ENCODE measurements at places on chromosomes 16 and 17.

GRCh38 chr16:79062336-79062735, 538.2 kb downstream of the MAF start:
- no peak for DNase-seq

DNA sequence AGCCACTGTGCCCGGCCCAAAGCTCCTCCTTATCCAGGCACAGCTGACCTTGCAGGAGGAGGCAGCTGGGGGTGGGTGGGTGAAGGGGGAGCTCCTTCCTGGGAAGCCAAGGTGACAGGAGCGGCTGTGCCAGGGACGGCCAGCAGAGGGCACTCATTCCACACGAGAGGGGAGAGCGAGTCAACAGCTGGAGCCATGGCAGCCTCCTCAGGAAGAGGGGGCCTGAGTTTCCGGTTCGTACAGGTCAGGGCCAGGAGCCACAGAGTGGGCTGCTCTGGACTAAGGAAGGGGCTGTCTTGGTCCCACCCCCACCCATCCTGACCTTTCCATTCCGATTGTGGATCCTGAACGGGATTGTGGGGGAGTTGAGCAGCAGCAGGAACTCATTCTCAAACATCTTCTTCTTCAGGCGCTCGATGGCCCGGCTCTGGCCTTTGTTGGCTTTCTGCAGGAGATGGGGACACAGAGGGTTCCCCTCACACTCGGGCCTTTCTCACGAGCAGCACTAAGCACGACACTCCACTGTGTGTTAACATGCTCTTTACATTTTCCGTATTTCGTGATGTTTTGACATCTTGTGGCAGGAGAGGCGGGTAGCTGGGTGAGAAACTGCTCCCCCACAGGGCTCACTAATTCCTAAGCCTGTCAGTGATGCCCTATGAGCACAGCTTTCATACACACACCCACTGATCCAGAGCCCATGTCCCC, 61.6 kb downstream of the TIMM22 start:
- DNase-seq: peak; percentile 42

GRCh38 chr16:66434619-66435430, 7.7 kb downstream of the BEAN1 start:
- DNase-seq: no peak

DNA sequence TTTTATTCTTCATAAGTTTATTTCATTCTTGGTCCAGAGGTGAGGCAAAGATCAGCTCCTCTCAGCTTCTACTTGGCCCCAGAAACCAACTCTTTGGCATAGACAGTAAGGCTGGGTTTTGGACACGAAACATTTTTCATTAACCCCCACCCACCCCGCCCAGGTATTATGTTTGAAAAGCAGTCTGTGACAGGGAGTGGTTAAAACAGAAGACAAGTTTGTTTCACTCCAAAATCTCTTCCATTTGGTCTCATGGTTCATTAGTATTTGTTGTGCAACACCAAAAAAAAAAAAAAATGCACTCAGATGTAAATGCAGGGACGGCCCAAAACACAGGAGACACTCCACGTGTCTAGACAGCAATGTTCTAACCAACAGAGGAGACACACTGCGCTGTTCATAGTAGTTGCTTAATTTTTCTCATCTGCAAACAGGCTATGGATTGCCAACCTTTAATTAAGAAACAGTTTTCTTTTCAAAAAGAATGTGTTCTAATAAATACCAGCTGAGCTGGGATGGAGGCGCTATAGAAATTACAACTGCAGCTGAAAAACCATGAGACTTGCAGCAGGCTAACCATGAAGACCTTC, 39.8 kb upstream of the MMP2 start:
- DNase-seq: no peak

DNA sequence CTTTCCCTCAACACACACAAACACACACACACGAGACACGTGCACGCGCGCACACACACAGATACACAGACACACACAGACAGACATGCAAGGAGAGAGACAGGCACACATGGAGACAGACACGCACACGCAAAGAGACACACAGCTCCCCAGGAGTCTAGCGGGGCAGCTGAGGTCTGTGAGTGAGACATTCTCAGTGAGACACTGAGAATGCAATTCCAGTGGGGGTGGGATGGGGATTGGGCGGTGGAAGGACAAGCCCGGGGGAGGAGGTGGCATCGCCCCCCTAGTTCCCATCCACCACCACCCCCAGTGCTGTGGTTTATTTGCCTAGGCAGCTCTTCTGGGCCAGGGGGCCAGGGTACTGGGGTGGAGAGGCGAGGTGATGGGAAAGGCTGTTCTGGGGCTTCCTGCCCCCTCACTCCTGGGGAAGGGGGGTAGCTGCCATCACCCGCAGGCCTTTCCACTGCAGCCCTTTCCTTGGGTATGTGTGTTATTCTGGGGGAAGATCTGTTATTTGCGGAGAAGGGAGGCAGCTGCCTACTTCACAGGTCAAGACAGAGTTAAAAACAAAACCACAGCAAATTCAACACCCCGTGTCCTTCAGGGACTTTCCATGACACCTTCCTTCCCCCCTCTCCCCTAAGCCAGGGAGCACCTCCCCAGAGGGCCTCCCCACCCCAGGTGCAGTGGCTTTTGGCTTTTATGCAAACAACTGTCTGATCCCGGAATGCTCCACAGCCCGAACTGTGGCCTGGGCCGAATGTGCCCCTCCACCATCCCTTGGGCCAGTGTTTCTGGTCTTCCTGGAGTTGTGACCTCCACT, 18.0 kb downstream of the GRB7 start:
- DNase-seq: peak; percentile 80

DNA sequence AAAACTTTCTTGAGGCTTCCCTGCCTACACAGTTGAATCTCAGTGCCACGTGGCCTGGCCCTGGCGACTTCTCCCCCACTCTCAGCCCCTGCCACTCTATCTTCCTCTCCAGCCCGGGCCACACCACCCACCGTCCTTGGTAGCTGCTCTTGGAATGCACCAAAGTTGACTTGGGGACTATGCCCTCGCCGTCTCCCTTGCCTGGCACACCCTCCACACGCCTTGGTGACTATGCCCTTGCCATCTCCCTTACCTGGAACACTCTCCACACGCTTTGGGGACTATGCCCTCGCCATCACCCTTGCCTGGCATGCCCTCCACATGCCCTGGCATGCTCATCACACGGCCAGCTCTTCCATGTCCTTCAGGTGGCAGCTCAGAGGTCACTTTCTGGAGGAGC, 15.5 kb upstream of the TVP23A start:
- DNase-seq: no peak

GRCh38 chr16:67150833-67151396, at the start of gene B3GNT9:
Gene B3GNT9, minus strand, starts transcription at chr16:67150998. Its CDS starts 513 bp downstream, at chr16:67150485.
- peak; percentile 75 for DNase-seq

DNA sequence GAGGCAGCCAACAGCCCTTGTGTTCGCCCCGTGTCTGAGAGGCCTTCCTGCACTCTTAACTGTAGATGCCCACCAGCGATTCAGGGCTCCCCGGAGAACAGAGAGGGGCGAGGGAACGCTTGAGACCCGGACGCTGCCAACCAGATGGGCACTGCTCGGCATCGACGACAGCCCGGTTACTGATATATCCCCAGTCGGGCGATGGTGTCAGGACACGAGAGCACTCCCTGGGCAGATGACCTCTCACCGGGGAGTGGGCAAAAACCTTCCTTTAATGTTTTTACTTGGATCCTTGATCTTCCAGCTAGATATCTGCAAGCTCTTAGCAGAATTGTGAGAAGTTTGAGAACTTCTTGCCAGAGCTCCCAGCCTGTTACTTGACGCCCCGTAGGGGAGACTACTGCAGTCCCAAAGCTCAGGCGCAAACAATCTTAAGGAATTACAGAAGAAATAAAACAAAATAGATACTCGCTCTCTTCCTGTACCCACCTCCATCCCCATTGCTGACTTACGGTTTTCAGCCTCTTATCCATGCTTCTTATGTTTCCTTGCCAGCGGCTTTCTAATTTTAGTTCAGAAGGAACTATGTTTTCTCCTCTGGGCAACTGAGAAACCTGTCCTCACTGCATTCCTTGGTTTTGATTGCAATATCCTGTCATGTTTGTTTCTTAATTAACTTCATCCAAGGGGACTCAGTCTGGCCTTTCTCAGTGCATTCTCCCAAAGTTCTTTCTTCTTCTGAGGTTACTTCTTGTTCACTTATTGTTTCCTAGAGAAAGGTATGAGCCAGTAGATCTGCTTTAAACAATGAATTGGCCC, 845 bp downstream of the SP2 start:
- no peak for DNase-seq

GRCh38 chr17:36123431-36123830, 19.8 kb downstream of the CCL4 start:
- DNase-seq: no peak

DNA sequence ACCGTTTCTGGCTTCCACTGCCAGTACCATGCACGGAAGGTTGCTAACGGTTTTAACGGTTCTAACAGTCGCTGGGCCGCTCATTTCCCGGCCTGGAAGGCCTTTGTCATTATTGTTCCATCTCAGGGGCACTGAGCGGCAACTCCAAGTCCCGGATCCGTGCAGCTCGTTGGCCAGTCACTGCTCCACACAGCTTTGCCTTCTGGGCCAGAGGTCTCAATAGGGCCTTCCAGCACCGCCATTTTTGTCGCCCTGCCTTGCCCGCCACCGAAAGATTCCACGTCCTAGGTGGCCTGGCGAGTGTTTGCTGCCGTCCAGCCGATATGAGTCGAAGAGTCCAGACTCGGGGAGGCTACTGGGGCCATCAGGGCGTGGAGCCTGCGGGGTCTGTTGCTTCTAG, 30.3 kb upstream of the ATF7IP2 start:
- DNase-seq: no peak

GRCh38 chr16:21263640-21264570, 14.2 kb downstream of the CRYM start:
- DNase-seq: peak; percentile 77

DNA sequence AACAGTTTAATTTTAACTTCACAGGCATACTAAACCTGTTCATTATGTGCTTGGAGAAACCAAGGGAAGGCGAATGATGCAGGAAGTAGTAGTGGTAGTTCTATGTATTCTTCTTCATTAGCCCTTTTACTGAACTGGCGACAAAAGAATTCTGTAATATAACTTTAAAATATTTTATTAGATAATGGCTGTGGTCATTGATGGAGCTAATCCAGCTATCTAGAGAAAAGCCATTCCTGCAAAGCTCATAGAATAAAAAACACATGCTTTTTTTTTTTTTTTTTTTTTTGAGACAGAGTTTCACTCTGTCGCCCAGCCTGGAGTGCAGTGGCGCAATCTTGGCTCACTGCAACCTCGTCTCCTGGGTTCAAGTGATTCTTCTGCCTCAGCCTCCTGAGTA, 23.5 kb downstream of the TANC2 start:
- DNase-seq: no peak

- DNase-seq: no peak
Measured at GRCh38 chr16:17461951-17462729, 8.6 kb downstream of the XYLT1 start.

DNA sequence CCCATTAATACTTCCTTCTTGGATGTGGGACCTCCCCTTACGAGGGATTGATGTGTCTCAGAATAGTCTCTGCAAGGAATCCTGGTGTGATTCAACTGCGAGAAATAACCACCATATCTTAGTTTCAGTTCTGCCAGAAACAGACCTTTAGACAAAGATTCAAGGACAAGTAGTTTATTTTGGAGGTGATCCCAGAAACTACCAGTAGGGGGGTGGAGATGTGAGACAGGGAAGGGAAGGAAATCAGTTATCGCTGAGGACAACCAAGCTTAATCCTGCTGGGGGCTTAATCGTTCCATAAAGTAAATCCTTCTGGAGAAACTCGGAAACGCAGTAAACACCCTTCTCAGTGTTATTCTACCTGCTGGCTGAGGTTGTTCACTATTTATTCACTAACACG, 5.0 kb upstream of the SDR42E1 start:
- no peak for DNase-seq

- DNase-seq: peak; percentile 81
Measured at GRCh38 chr16:57807968-57808528, 5.8 kb upstream of the KIFC3 start.

DNA sequence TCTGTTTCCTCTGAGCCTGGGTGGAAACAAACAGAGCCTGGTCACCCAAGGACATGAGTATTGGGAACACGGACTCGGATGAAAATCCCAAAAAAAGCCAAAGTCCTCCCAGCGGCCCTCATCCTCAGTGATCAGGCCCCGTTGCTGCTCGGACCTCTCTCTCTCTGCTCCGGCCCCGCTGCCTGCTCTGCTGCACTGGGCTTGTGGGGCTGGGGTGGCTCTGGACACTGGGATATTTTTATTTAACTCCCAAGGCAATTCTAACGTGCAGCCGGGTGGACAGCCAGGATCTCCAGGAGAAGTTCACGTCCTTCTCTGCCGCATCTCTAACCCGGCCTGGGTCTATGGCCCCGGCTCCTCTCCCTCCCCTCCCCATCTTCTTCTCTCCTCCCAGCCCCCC, 280.9 kb upstream of the TNRC6C start:
- DNase-seq: no peak

DNA sequence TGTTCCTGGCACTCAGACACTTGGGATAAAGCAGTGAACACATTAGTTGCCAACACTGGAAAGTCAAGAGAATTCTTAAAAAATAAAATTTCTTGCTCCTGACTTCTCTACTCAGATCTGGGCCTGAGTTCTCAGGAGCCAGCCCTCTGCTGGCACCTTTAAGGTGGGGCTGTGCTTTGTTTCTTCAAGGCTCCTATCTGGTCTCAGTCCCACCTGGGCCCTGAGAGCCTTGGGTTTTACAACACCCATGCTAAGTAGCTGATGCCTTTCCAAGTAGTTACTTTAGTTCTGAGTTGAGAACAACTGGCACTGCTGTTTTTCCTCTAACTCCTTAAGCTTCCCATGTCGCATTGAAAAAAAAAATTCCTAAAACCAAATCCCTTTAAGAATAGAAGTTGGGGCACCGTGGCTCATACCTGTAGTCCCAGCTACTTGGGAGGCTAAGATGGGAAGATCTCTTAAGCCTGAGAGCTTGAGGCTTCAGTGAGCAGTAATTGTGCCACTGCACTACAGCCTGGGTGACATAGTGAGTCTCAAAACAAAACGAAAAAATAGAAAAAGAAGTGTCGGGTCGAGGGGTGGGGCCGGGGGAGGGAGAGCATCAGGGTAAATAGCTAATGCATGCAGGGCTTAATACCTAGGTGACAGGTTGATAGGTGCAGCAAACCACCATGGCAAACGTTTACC, 16.6 kb downstream of the CHAD start:
- DNase-seq: no peak

DNA sequence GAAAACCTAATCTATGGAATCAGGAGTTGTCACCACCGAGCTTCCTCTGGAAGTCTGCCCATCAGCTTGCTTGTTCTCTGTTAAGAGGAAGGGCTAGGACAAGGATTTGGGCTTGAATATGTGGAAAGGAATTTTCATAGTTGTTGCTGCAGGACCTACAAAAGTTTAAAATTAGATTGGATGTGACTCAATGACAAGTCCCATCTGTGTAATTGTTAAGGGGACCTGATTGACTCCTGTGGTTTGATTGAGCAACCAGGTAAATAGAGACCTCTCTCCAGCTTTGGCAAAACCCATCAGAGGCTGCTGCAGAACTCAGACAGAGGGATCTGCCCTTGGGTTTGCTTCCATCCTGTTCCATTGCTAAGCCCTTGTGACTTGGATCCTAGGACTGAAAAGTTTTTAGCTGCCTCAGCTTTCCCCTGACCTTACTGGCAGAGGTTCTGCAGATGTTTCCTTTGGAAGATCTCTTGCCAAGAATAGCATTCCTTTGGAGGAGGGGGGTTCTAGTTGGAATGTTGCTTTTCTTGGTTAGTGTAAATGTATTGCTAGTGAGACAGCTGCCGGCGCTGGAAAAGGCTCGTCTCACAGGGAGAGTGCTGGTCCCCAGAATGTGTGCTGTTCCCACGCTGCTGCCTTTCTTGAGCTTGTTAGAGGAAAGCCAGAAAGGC, 50.0 kb downstream of the SF3B3 start:
- no peak for DNase-seq

GRCh38 chr16:71883168-71883848, 674 bp downstream of the ZNF821 start:
- DNase-seq: peak; percentile 67

All from GM10248 (cell line).